Calu3 (cell line): ENCODE measurements at places on chromosomes 7 and 10. TPM values are rescaled to one million over a fixed set of nuclear protein-coding genes. Genes with fewer than 3 reads are reported as not detected.

Gene ZNF467
- total RNA-seq, result 0.54 and 2.4 TPM in 2 replicates

Gene AKR1D1
- total RNA-seq, result not detected in 2 replicates

- DNase-seq, result no peak
Observed at GRCh38 chr10:11204351-11204942, 186.8 kb downstream of the CELF2 start.

Gene LIPK
- not detected in 2 replicates for total RNA-seq

- peak; percentile 53 for DNase-seq
Observed at GRCh38 chr7:26346611-26347203, 55.0 kb downstream of the SNX10 start.

- no peak for DNase-seq
Observed at GRCh38 chr7:16531707-16532106, 5.1 kb downstream of the LRRC72 start.

GRCh38 chr10:50540826-50541122 lies 83.0 kb downstream of the SGMS1 start:
- DNase-seq, result no peak

Gene IFIT1
- total RNA-seq, result 52.3 and 201 TPM in 2 replicates

DNA sequence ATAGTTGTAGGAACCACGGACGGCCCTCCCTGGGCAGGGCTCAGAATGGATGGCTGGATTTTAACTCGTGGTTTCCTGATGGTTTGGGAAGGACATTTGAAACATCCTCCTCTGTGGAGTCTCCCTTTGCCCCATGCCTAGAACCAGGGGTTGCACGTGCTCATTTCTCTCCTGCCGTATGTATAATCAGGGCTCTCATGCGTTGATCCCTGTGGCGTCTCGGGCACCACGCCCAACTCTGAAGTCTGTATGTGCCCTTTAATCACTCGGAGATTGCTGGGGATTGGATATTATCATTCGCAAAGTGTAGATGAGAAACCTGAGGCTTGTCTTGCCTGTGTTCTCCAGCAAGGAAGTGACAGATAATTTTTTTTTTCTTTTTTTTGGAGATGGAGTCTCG lies 257.1 kb downstream of the CAMK1D start:
- no peak for DNase-seq

DNA sequence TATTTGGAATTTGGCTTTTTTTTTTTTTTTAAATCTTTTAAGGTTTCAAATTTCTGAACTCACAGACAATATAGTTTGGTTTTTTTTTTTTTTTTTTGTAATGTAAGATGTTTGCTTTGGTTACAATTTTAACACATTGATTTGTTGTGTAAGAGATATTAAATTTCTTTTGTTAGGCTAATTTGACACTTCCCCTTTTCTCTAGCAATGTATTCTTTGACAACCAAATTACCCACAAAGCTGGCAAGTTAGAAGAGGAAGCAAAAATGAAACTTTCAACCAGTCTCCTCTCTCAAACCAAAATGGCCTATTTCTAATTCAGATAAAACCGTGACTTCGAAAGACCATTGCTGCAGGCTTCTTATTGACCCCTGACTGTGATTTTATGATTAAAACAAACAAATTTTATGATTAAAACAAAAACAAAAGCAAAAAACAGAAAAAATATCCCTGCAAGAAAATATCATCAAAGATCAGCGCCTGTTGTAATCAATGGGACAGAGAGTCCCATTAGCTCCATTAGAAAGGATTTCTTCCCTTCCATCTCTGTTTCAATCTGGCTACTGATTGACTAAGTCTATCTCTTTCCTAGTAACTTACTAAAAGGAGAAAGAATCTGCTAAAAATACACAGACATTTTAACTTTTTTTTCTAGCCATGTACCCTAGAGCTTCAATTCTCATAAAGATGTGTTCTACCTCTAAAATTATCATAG lies 489.2 kb downstream of the MDFIC start:
- DNase-seq, result no peak

GRCh38 chr10:25294032-25294926 lies 119.5 kb downstream of the GPR158 start:
- DNase-seq, result peak; percentile 3

Gene ACBD7
- total RNA-seq, result 8.2 and 10.0 TPM in 2 replicates

DNA sequence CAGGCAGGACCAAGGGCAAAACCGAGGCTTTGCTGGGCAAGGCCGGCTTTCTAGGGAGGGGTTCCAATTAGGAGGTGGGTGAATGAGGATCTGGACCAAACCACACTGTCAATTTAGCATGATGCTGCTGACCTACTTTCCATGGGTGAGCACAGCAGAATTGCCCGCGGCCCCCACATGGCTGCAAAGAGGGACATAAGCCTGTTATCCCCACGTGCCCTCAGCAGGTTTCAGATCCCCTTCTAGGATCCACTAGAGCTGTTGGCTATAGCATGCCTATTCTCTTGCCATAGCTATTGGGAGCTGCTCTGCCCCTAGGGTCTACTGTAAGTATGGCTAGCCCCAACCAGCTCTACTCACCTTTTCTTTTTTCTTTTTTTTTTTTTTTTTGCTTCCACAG lies 102.8 kb downstream of the COL13A1 start:
- no peak for DNase-seq

GRCh38 chr7:7687800-7688199 lies 30.6 kb downstream of the RPA3 start:
- DNase-seq, result no peak

- peak; percentile 77 for DNase-seq
Observed at GRCh38 chr7:266851-267840, 22.8 kb upstream of the FOXL3 start.

- DNase-seq, result no peak
Observed at GRCh38 chr10:6490614-6491013, 89.5 kb downstream of the PRKCQ start.

- DNase-seq, result peak; percentile 22
Observed at GRCh38 chr7:32890010-32890792, 1.4 kb downstream of the KBTBD2 start.

DNA sequence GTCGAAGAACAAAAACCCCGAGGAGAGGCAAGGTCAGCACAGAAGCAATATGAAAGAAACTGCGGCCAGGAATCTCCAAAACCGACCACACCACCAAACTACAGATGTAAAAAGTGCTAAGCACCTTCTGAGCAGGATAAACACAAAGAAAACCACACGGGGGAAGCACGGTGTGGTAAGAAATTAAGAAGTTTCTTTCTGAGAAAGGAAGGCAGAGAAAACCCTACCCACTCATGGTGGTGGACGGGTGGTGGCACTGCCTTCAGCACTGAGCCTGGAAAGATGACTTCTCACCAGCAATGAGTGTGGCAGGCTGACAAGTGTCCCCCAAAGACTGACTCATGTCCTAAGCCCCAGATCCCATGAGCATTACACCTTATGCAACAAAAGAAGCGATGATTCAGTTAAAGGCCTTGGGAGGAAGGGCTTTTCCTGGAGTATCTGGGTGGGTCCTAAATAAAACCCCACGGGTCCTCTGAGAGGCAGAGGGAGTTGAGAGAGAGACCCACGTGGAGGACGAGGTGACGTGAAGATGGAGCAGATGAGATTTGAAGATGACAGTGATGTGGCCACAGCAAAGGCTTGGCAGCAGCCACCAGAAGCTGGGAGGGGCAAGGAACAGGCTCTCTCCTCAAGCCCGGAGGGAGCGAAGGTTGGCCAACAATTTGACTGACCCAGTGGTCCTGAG lies 124.9 kb downstream of the DLG5 start:
- no peak for DNase-seq

DNA sequence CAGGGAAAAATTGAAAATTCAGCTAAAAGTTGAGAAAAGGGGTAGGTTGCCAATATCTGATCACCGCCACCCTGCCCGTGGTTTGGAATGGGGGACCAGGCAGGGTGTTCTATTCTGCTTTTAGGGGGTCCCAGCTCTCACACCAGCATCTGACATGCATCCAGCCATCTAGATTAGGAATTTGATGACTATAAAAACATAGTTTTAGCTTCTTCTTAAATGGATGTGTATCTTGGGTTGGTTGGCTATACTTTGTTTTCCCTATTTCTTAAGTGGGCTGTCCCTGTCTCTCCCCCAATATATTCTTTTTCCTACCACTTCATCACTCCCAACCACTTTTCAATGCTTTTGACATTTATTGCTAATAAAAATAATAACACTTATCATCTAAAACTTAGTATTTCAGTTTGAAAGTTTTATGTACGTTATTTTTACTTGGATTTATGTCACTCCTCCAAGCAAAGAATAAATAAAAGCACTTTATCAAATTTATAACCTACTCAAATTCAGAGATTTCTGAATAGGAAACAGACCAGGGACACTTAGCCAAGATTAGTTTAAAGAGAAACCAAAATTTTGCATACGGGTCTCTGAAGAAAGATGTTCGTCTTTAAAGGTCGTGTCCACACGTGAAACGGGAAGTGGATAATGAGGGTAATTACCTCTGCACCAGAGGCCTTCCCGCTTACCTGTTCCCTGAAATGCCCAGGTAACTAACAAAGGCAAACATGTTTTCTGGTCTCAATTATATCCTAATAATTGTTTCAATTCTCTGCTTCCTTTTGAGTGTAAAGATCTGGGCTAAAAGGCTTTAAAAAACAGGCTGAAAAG lies 233.2 kb upstream of the AUTS2 start:
- no peak for DNase-seq

GRCh38 chr10:74827694-74828093 lies 1.3 kb downstream of the KAT6B start:
- DNase-seq, result no peak

GRCh38 chr10:64396105-64396708 lies 875.0 kb downstream of the REEP3 start:
- DNase-seq, result no peak

Gene BUD31
- 62.8 and 82.7 TPM in 2 replicates for total RNA-seq
